NCI-H1105 (cell line): ENCODE measurements at places on chromosomes 3 and 15.

DNA sequence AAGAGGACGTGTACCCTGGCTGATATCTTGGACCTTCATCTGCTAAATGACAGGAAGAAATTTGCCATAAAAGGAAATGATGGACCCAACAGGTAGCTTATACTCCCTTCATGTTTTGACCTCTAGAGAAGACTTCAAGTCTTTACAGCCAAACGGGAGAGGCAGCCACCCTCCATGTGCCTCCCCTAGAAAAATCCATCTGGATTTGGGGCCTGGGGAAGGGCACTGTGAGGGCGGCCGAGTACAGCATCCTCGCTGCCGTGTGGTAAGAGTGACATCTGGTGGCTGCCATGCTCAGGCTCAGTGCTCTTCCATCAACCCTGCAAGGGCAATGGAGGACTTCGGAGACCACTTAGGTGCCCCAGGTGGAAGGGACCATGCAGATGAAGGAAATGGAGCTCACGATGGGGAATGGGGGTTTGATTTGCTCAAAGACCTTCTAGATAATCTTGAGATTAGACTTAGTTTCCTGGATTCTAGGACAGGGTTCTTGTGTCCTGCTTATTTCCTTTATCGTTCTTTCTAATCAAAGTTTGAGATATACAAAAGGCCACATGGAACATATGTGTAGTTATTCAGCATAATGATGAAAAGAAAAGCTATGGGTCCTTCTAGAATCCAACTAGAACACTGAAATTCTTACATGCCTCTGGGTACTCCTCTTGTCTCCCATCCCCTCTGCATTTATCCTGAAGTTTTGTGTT, 44.4 kb downstream of the AQP9 start:
- peak; percentile 64 for DNase-seq

DNA sequence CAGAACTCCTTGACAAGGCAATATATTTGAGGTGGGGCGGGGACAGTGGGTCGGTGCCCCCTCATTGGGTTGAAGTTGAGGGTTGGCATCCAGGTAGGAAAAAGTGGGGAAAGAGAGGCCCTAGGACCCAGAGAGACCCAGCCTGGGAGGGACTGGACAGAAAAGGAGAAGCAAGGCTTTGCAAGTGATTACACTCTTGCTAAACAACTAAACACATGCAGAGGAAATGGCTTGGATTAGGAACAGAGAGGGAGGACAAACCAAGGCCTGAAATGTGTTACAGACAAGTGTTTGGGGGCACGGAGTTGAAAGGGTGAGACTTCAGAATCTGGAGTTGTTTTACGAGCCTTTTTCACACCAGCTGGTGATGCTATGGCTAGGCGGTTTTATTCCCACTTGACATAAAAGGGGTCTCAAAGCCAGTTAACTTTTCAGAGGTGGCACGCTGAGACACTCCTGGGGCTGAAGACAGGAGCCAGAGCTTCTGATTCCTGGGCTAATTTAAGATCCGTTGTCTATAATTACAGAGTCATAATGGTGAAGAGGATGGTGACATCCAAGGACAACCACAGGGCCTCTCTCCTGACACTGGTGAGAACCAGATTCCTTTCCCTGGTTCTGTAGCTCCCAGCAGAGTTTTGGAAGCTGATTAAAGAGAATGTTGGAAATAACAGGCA, 7.7 kb upstream of the KCTD6 start:
- DNase-seq = no peak

- DNase-seq = no peak
Observed at GRCh38 chr3:100537646-100538338, 45.4 kb downstream of the TMEM45A start.

GRCh38 chr3:123372686-123373473, 76.0 kb downstream of the ADCY5 start:
- DNase-seq = no peak

DNA sequence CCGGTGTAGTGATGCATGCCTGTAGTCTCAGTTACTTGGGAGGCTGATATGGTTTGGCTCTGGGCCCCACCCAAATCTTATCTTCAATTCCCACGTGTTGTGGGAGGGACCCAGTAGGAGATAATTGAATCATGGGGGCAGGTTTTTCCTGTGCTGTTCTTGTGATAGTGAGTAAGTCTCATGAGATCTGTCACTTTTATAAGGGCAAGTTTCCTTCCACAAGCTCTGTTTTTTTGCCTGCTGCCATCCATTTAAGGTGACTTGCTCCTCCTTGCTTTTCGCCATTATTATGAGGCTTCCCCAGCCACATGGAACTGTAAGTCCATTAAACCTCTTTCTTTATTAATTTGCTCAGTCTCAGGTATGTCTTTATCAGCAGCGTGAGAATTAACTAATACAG, 566.7 kb upstream of the NECTIN3 start:
- DNase-seq = no peak

- DNase-seq = no peak
Observed at GRCh38 chr3:22713936-22714335, 489.2 kb upstream of the UBE2E2 start.

- no peak for DNase-seq
Observed at GRCh38 chr3:179449636-179450035, 1.6 kb downstream of the GNB4 start.

- DNase-seq = no peak
Observed at GRCh38 chr3:132987396-132987795, 50.8 kb upstream of the TMEM108 start.

DNA sequence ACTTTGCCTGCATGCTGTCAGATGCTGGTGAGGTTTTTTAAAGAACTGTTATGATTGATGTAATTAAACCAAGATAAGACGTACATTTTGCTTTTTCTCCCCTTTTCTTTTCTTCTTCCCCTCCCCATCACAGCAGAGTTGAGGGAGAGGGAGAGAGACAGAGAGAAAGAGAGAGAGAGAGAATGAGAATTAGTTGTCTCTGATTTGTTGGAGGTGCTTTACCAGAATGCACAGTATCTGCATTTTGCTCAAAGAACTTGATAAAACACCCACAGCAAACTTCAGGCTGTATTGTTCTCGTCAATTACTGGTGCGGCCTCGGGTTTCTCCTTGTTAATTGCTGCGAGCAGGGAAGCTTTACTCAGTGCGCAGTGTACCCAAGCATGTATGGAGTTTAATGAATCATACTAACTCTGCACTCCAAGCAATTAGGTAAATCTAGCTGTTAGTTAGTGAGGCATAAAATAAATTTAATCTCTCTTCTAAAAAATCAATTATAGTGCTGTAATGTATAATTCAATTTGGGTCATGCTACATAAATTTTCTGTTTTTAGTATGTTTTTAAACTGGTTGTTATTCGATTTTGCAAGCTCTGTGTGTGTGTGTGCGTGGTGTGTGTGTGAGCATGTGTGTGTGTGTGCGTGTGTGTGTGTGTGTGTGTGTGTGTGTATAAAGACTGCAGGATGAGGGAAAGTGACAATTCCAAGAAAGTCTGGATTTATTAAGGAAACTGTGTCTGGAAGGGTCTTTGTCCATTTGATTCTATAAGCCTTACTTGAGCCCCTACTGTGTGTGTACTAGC, 273.4 kb downstream of the TLE3 start:
- no peak for DNase-seq

DNA sequence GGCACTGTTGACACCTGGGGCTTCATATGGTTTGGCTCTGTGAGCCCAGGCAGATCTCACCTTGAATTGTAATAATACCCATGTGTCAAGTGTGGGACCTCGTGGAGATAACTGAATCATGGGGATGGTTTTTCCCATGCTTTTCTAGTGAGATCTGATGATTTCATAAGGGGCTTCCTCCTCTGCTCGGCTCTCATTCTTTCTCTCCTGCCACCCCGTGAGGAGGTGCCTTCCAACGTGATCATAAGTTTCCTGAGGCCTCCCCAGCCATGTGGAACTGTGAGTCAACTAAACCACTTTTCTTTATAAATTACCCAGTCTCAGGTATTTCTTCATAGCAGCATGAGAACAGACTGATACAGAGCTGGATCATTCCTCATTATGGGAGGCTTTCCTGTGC, 655.9 kb upstream of the ADAMTS9 start:
- DNase-seq = no peak

- no peak for DNase-seq
Observed at GRCh38 chr3:153973722-153974265, 147.4 kb upstream of the ARHGEF26 start.

DNA sequence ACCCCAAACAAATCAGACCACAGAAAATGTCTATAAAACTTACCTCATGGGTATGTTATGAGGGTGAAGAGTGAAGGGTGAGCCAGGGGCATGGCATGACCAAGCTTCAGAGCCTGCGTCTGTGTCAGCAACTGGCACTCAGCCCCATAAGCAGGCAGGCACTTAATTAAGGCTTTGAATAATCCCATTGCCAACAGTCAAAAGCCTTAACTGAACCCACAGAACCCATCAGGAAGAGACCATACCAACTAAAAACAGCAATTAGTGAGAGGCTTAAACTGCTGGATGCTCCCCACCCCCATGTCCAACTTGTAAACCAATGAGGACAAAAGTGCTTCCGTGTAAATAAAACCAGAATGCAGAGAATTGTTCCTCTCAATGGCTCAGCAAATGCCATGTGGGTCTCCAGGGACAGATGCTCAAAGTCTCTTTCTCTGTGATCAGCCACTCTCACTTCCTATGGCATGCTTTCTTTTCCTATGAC, 126.0 kb downstream of the MYLK start:
- DNase-seq = peak; percentile 86

GRCh38 chr3:49351521-49352011, 6.6 kb downstream of the GPX1 start:
- DNase-seq = no peak

DNA sequence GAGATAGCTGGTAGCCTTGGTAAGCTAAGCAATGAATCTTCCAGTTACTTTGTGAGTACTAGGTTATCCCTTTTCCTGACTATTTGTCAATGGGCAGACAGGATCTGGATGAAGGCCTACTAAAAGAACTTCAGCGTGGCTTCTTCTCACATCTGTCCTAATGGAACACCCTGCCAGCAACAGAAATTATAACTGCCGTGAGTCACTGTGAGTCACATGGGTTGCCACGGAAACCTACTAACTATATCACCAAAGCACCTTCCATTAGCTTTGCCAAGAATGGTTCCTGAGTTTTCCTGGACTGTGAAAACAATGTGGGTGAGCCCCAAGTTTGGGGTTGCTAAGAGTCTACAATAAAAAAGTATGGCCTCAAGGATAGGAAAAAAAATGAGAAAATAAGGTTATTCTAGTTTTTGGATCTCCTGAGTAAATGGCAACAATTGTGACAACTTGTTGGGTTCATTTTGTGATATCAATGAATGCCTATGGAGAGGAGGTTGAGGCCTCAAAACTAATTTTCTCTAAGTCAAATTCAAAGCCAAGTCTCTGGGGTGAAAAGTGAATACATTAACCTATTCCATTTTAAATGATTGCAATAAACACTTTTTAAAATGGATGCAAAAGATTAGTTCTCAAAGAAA, 195.1 kb upstream of the ICE2 start:
- DNase-seq = peak; percentile 58

DNA sequence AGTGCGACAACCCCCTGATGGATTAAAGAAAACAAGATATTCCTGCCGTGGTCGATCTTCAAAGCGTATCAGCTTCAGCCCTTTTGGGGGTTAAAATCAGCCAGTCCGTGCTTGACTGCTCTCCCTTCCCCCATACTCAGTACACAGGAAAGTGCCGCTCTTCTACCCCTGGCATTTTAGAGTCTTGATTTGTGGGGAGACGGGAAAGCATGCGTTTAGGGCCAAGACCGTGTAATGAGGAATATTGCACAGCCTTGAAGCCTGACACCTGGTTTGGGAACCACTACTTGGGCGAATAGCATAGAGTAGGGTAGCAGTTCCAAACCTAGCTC, 540 bp upstream of the EDC3 start:
- DNase-seq = no peak
